ENCODE measurements at places on chromosomes 12 and 14.
A peak's percentile ranks its signal among the peaks of the same experiment; 100 is the strongest.

GRCh38 chr12:1099158-1099557 is 108.1 kb downstream of the ERC1 start:
- no peak for DNase-seq

DNA sequence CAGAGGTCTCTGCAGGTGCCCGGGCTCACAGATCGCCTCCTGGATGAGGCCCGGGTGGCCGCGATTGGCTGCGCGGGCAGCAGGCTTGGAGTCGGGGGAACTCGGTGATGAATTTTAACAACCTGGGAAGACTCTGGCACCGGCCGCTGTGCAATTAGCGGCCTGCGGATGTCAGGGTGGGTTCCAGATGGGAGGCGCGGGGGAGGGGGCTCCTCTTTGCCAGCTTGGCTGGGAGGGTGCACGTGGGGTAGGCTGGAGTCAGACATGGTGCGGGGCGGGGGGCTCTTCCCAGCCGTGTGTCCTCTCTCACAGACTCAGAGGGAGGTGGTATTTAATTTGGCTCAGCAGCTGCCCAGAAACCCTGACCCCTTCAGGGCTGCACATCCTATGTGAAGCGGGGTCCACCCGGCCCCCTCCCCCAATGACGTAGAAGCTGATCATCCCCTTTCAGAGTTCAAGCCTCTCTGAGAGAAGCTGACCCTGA is 81.4 kb downstream of the KIF26A start:
- DNase-seq = no peak

DNA sequence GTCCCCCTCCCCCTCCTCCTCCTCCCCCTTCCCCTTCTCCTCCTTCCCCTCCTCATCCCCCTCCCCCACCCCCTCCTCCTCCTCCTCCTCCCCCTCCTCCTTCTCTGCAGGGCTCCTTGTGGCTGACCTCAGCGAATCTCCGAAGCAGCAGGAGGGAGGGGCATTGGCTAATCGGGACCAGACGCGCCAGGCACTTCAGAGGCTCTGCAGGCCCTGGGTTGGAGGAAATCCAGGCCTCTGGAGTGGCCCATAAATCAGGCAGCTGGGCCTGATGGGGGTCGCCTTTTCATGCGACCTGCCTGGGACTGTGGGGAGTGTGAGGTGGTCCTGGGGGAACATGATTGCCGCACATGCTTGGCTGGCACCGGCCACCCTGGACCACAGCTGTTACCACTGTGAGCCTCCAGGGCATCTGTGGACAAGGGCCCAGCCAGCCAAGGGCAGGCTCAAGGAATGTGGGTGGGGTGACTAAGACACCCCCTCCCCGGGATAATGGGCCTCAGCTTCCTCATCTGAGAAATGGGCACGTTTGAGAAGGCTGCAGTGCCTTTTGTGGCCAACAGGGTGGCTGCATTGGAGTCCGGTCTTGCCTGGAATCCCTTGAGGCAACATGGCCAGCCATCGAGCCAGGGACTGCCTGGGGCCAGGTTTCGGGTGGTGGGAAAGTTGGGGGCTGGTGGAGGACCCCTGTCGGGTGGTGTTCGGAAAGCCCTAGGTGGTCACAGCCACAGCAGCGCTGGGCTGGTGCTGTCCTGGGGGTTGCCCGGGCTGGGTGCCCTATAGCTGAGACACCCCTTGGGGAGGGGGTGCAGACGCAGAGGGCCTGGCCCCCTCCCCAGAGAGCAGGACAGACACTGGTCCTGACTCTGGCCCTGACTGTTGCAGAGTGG is 12.0 kb downstream of the KIF26A start:
- DNase-seq = no peak

DNA sequence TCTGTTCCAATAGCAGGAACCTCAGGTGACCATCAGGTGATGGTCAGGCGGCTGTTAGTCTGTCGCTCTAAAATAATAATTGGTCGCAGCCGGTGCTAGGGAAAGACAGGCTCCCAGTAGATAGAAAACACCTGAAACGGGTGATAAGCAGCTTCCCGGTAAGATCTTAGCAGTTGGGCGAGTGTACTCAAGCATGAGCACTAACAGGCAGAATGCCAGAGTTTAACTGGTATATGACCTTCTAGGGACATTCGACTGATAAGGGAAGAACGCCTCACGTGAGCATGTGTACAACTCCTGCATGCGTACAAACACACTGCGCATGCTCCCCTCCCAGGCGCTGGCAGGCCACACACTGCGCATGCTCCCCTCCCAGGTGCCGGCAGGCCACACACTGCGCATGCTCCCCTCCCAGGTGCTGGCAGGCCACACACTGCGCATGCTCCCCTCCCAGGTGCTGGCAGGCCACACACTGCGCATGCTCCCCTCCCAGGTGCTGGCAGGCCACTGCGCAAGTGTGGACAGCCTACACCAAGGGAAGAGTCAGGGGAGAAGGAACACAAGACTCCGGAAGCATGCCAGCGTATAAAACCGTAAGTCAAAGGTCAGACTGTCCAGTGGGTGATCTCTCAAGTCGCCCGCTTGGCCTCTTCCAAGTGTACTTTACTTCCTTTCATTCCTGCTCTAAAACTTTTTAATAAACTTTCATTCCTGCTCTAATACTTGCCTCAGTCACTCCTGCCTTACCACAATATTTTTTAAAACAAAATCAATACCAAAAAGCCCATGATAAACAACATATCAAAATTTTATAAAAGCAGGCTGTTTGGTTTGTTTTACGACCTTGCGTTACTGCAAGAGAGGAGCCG is 24.5 kb downstream of the GPRC5D start:
- DNase-seq = no peak

DNA sequence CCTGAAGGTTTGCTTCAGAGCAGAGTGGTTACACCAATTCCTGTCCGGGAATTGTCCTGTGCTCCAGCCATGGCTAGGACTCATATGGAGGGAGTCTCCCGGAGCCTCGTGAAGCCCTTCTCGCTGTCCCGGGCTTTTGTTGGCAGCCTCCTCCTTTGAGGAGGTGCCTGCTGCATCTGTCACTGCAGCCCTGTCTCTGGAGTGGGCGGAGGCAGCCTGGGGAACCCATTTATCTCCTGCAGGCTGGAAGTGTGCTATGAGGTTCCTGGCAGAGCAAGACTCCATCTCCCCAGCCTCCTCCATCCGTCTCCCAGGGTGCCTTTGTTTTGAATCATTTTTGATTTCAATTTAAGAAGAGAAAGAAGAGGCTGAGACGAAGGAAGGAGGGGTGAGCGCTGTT is 355.3 kb downstream of the GLT1D1 start:
- no peak for DNase-seq

GRCh38 chr12:30257618-30258017 is 438.1 kb downstream of the IPO8 start:
- no peak for DNase-seq

DNA sequence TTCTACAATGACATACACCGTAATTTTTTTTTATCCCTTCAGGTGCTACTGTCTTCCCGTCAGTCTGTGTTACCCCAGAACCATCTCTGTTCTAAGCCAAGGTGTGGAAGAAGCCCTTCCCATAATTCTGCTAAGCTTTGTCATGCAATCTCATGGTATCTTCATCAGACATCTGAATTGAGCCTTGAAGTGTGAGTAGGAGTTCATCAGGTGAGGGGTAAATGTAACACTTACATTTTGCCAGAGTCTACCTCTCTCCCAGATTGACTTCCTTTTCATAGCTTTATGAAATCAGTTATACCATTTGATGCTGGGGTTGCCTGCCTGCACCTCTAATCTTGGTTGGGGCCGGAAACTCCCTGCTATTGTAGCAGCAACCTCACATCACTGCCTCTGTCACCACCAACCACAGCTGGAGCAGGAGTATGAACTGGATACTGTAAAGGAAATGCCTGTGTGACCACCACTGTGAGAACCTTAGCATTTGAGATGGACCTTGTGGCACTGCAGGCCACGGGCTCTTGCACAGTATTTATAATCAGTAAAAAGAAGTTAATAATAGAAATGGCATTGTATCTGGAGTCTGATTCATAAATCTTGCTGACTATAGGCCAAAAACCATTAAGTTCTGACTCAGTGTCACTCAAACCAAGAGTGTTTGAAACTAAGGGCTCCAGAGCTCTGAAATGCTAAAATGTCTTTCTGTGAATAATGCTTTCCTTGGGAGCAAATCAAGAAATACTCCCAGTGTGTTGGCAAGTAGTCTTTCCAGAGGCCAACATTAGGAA is 58.7 kb upstream of the STK38L start:
- peak; percentile 60 for DNase-seq

- DNase-seq = no peak
Measured at GRCh38 chr12:109612975-109613502, 39.4 kb downstream of the MVK start.

DNA sequence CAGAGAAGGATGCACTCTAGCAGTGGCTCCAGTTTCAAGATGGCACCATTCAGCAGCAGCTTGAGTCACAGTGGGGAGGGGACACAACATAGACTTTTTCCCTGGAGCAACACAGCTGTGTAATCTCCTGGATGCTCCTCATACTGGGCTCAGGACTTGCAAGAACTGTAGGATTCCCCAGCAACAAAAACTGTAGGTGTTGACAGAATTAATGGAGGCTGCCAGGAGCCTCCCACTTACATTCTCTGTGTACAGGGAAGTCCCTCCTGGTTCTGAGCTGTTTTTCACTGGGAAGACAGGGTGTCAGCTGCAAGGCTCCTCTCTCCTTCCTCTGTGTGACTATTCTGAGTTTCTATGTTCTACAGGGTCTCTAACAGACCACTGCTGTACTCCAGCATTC is 217.9 kb downstream of the KIF21A start:
- no peak for DNase-seq

GRCh38 chr12:32587581-32588495 is 91.3 kb upstream of the DNM1L start:
- DNase-seq = no peak

DNA sequence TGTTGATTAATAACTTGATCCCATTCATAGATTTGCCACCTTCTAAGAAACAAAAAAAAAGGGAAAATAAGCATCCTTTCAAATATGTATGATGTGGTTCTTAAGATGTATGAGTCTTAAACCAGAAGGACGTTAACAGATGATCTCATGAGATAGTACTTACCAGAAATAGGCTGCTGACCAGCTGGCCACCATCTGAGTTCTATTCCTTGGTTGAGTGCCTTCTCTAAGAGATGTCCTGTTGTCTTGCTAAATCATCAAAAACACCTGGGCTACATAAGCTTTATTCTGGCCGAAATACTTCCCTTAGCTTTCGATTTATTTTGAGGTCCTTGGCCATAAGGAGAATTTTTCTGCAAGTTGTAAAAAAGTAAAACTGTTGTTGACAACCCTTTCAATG is 55.6 kb downstream of the GPR65 start:
- DNase-seq = no peak

- no peak for DNase-seq
Measured at GRCh38 chr12:31491241-31491794, 99.6 kb downstream of the DENND5B start.

GRCh38 chr14:69451941-69452340 is 32.6 kb upstream of the PLEKHD1 start:
- no peak for DNase-seq

DNA sequence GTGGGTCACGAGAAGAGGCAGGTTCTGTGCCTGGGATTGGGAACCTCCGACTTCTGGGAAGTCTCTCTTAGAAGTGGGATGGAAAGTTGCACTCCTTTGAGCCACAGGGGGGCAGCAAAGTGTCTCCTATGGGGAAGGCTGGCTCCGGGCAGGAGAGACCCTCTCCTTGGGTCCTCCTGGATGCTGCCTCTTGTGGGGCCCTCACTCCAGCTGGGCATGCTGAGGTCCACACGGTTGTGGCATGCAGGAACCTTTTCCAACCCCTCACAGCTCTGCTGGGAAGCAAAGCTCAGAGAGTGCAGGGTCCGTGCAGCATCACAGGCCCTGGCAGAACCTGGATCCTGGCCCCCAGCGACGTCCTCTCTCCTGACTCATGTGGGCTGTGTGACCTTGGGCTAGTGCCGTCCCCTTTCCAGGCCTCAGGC is 17.4 kb downstream of the SDSL start:
- DNase-seq = no peak

GRCh38 chr12:46904406-46905238 is 78.8 kb upstream of the SLC38A4 start:
- DNase-seq = no peak

GRCh38 chr12:105166736-105167135 is 59.2 kb downstream of the WASHC4 start:
- DNase-seq = no peak

DNA sequence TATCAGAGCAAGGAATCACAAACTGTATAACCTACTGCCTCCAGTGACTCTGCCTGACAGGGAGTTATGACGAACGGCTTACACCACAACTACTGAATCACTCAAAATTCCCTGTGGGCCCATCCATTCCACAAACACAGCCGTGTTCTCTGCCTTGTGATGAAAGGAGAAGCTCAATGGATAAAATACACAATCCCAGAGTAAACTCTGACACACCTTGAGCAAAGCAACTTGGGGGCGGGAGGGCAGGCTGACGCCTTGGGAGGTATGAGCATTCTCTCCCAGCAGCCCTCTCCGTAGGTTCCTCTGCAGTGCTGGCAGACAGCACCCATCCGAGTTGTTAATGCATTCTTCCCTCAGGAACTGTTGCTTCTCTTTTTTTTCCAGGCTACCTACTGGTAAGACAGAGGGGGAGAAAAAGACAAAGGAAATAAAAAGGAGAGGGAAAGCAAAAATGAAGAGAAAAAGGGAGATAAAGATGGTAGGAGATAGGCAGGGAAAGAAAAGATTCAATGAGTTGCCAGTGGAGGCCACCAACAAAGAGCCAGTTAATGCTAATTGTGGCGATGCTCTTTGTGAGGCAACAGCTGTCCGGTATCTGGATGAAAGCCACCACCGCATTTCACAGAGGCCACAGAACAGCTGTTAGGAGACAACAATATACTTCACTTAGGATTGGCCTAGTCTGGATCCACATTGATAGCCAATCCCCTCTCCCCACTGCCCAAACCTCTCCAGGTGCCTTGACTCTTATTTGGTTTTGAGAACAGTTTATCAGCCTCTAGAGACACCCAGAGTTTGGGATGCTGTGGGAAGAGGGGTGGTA is 4.7 kb upstream of the DIO2 start:
- no peak for DNase-seq

DNA sequence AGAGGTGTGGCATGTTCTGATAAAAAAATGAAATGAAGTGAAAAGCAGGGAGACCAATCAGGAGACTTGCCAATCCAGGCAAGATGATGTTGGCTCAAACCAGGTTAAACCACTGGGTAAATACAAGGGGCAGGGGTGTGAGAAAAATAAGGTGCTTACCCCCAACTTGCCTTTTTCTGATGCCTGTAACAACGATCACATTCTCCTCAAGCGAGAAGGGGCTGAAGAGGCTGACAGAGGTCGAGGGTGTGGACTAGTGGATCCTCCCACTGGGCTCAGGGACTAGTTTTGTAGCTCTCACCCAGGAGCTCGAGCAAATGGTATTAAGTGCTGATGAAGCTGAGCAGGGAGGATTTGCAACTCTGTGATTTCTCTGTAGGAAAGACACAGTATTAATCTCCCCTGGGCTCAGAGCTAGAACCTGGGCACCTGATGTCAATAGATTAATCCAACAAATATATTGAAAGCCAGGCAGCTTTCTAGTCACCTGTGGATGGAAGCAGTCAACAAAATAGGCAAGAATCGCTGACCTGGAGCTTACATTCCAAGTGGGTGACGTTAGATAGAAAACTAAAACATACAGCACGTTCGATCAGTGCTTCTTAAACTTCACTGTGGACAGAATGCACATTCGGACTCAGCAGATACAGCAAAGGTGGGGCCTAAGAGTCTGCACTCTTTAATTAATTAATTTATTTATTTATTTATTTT is 15.2 kb upstream of the EAPP start:
- no peak for DNase-seq

GRCh38 chr12:119931402-119931801 is 54.3 kb upstream of the CIT start:
- DNase-seq = no peak

Measured in activated CD8-positive, alpha-beta memory T cell treated with anti-CD3 and anti-CD28 coated beads for 24 hours (primary cell).